ENCODE measurements at places on chromosomes 2 and 18. TPM values are rescaled to one million over a fixed set of nuclear protein-coding genes. Genes with fewer than 3 reads are reported as not detected.

- no peaks in the 10 kb centered on the region for H3K27me3 ChIP-seq
- H3K27ac ChIP-seq = peak overlapping the region; percentile 82
- peaks cover 58% of the 10 kb centered on the region for H3K4me1 ChIP-seq
- no peak overlapping the region for H3K4me3 ChIP-seq
- no peaks in the 10 kb centered on the region for H3K36me3 ChIP-seq
- DNase-seq = peak; percentile 91
Observed at GRCh38 chr18:23992089-23992940, 22.2 kb upstream of the TTC39C start.

DNA sequence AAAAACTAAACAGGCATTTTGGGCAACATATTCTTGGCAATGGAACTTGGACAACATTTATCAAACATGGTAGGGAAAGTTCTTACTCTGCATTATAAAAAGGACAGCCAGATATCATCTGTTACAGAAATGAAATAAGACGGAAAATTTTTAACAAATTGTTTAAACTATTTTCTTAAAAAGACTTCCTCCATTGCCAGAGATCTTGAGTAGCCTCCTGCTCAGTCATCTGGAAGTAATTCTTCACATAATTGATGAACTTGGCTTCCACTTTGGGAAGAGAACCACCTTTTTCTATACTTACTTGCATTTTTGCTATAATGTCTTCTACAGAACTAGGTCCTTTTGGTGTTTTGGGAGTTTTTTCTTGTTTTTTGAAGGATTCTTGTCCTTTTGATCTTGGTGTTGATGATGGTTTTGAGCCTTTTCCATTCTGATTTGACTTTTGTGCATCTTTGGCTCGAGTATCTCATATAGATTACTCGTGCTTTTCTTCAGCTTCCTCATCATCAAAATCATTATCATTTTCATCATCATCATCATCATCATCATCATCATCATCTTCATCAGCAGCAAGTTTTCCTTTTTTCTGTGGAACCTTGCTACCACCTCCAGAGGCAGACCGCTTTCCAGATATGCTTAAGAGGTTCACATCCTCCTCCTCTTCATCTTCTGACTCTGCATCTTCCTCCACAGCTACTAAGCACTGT, 66.2 kb downstream of the CD28 start:
- no peaks in the 10 kb centered on the region for H3K36me3 ChIP-seq
- H3K4me1 ChIP-seq = no peaks in the 10 kb centered on the region
- H3K27me3 ChIP-seq = no peaks in the 10 kb centered on the region
- DNase-seq = no peak
- H3K4me3 ChIP-seq = no peak overlapping the region

- H3K4me1 ChIP-seq = peaks cover 86% of the 10 kb centered on the region
- peak; percentile 97 for DNase-seq
- H3K27me3 ChIP-seq = no peaks in the 10 kb centered on the region
Observed at GRCh38 chr2:36561237-36561944, 36.6 kb downstream of the FEZ2 start.

The AQP12A gene
- not detected for total RNA-seq

GRCh38 chr2:1371082-1371481, 42.2 kb upstream of the TPO start:
- peaks cover 96% of the 10 kb centered on the region for H3K27me3 ChIP-seq
- no peaks in the 10 kb centered on the region for H3K36me3 ChIP-seq
- no peak overlapping the region for H3K27ac ChIP-seq
- no peak overlapping the region for H3K4me3 ChIP-seq
- no peak for DNase-seq

GRCh38 chr2:6846967-6847681, 18.6 kb downstream of the CMPK2 start:
- no peak for DNase-seq
- no peaks in the 10 kb centered on the region for H3K4me1 ChIP-seq
- H3K27ac ChIP-seq = no peak overlapping the region
- no peaks in the 10 kb centered on the region for H3K36me3 ChIP-seq
- H3K4me3 ChIP-seq = no peak overlapping the region

The GREB1L gene
- total RNA-seq = 6.3 TPM

GRCh38 chr2:9532421-9532820, 23.2 kb downstream of the ADAM17 start:
- no peak for DNase-seq
- H3K4me3 ChIP-seq = no peak overlapping the region
- peaks cover 4% of the 10 kb centered on the region for H3K4me1 ChIP-seq
- H3K36me3 ChIP-seq = peaks cover 10% of the 10 kb centered on the region
- H3K27ac ChIP-seq = no peak overlapping the region

DNA sequence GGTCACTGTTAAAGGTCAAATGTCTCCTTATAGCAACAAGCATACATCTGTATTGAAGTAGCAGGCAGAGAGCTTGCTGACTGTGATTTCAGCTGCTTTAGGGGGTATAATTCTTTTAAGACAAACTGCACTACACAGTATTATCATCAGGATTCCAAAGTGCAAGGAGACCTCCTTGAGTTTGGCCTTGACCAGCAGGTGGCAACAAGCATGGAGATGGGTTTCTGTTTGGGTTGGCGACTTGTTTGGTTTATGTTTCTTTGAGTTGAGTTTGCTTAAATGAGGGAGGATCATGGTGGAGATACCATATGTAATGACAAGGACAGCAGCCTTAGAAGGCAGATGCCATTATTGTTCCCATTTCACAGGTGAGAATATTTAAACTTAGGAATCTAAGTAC, 681.0 kb upstream of the ID2 start:
- H3K27me3 ChIP-seq = no peaks in the 10 kb centered on the region
- H3K27ac ChIP-seq = no peak overlapping the region
- peaks cover 12% of the 10 kb centered on the region for H3K4me1 ChIP-seq
- H3K36me3 ChIP-seq = no peaks in the 10 kb centered on the region
- DNase-seq = peak; percentile 8

DNA sequence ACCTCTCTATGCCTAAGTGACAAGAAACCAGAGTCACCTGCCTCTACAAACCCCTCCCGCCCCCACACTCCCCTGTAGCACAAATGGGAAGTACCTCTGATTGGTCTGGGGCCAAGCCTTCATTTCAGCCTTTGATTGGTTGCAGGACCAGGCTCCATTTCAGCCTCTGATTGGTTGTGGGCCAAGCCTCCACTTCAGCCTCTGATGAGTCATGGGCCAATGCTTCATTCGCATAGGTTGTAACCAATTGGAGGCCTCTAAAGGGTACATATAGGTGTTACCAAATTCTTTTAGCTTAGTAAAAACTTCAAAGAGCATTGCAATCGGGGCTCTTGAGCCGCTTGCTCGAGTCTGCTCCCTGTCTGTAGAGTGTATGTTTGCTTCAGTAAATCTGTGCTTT, 25.0 kb downstream of the CCDC102B start:
- no peak overlapping the region for H3K27ac ChIP-seq
- H3K27me3 ChIP-seq = no peaks in the 10 kb centered on the region
- no peak for DNase-seq
- H3K36me3 ChIP-seq = no peaks in the 10 kb centered on the region
- H3K4me3 ChIP-seq = no peak overlapping the region

GRCh38 chr2:10228611-10229365, 73.9 kb upstream of the HPCAL1 start:
- DNase-seq = no peak
- no peak overlapping the region for H3K27ac ChIP-seq
- H3K4me3 ChIP-seq = no peak overlapping the region
- H3K4me1 ChIP-seq = no peaks in the 10 kb centered on the region
- H3K36me3 ChIP-seq = no peaks in the 10 kb centered on the region
- H3K27me3 ChIP-seq = no peaks in the 10 kb centered on the region

- peaks cover 14% of the 10 kb centered on the region for H3K4me1 ChIP-seq
- H3K27me3 ChIP-seq = no peaks in the 10 kb centered on the region
- H3K36me3 ChIP-seq = peaks cover 6% of the 10 kb centered on the region
- H3K27ac ChIP-seq = no peak overlapping the region
- DNase-seq = no peak
Observed at GRCh38 chr2:162063281-162063680, 10.7 kb downstream of the DPP4 start.

The CDK5R2 gene
- 0.35 TPM for total RNA-seq

The ZDBF2 gene
- total RNA-seq = 4.2 TPM

The TMEM17 gene
- 2.9 TPM for total RNA-seq

GRCh38 chr2:232415138-232415690, 8.6 kb downstream of the ALPG start:
- peaks cover 20% of the 10 kb centered on the region for H3K27me3 ChIP-seq
- H3K27ac ChIP-seq = no peak overlapping the region
- DNase-seq = no peak
- H3K4me3 ChIP-seq = no peak overlapping the region
- H3K36me3 ChIP-seq = no peaks in the 10 kb centered on the region

DNA sequence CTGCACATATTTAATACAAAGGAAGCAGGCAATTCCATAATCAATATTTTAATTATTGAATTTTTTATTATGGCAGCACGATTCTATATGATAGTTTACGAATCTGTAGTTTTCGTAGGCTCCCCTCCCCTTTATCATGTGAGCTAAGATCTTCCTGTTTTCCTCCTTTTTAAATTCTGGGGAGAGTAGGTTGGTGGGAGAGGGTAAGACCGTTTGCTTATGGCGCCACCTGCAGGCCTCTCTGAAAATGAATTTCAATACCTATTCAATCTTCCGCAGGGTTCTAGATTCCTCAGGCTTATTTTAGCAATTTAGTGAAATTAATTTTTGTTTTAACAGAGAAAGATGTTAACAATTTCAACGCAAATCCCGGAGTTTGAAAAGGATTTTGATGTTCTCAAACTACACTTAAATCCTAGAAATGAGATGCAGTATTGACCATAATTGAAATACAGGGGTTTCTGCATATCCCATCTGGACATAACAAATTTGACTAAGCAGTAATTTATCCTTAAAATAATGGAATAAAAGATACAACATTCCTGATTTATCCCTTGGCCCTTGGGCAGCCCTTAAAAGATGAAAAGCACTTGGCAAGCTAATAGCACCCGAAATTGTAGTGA, 12.8 kb upstream of the GBX2 start:
- no peaks in the 10 kb centered on the region for H3K36me3 ChIP-seq
- H3K4me3 ChIP-seq = peak overlapping the region; percentile 80
- no peak overlapping the region for H3K27ac ChIP-seq
- peaks cover 11% of the 10 kb centered on the region for H3K4me1 ChIP-seq
- peak; percentile 79 for DNase-seq

- H3K4me1 ChIP-seq = no peaks in the 10 kb centered on the region
- no peaks in the 10 kb centered on the region for H3K36me3 ChIP-seq
- no peaks in the 10 kb centered on the region for H3K27me3 ChIP-seq
- no peak overlapping the region for H3K4me3 ChIP-seq
Observed at GRCh38 chr2:15956751-15957736, 16.7 kb downstream of the MYCN start.

DNA sequence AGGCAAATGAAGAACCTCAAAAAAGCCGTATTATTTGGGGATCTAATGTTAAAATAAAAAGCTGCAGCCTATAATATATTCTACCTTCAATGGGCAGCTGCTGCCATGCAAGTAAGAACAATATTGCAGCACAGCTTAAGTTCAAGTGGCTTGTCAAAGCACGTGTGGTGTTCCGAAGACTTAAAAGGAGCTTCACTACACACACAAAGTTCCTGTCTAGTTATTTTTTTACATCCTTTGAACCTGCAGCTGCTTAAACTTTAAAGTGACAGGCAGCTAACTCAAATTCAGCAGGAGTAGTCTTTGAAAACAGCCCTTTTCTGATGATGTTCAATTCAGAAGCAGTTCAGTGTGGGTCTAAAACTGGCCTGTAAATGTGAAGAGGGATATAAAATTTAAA, 85.8 kb upstream of the XIRP2 start:
- no peak overlapping the region for H3K27ac ChIP-seq
- no peaks in the 10 kb centered on the region for H3K36me3 ChIP-seq
- DNase-seq = no peak
- H3K4me3 ChIP-seq = no peak overlapping the region
- H3K27me3 ChIP-seq = no peaks in the 10 kb centered on the region

- DNase-seq = peak; percentile 24
- no peak overlapping the region for H3K27ac ChIP-seq
- H3K27me3 ChIP-seq = no peaks in the 10 kb centered on the region
- no peaks in the 10 kb centered on the region for H3K36me3 ChIP-seq
Observed at GRCh38 chr18:28716338-28716737, 539.4 kb upstream of the CDH2 start.

The ATG9A gene
- 77.2 TPM for total RNA-seq

DNA sequence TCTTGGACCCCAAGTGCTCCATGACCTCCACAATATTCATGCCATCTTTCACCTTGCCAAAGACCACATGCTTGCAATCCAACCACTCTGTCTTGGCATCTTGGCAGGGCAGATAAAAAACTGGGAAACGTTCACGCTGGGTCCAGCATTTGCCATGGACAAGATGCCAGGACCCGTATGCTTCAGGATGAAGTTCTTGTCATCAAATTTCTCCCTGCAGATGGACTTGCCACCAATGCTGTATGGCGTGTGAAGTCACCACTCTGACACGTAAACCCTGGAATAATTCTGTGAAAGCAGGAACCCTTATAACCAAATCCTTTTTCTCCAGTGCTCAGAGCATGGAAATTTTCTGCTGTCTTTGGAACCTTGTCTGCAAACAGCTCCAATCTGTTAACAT, 21.5 kb downstream of the CNOT11 start:
- DNase-seq = no peak
- H3K4me3 ChIP-seq = no peak overlapping the region
- H3K27ac ChIP-seq = no peak overlapping the region
- H3K27me3 ChIP-seq = no peaks in the 10 kb centered on the region
- peaks cover 62% of the 10 kb centered on the region for H3K36me3 ChIP-seq

GRCh38 chr2:152445375-152445774, 110.4 kb downstream of the FMNL2 start:
- no peak for DNase-seq
- peak overlapping the region; percentile 66 for H3K27ac ChIP-seq
- H3K27me3 ChIP-seq = no peaks in the 10 kb centered on the region
- no peaks in the 10 kb centered on the region for H3K36me3 ChIP-seq

- 0 out of 2 replicates have a peak, but pooled peaks cover 4% of the 10 kb centered on the region for H3K4me1 ChIP-seq
- H3K27me3 ChIP-seq = peaks cover 33% of the 10 kb centered on the region
- DNase-seq = no peak
- H3K36me3 ChIP-seq = no peaks in the 10 kb centered on the region
Observed at GRCh38 chr18:5893956-5894610, 1.2 kb downstream of the TMEM200C start.

DNA sequence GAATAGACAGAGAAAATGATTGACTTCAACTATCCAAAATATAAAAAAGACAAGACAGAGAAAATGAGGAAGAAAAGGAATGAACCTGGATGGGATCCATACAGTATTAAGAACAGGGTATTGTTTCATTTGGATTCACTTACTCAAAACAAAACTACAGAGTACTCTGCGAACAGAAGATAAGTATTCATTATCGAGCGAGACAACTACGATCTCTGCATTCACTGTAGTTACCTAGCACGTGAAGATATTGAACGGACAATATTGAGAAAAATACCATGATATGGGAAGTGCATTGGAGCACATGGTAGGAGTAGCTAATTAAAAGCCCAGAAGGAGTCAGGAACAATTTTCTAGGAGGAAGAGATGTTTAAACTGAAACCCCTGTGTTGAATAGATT, 1.0 kb upstream of the ORC2 start:
- H3K36me3 ChIP-seq = peaks cover 10% of the 10 kb centered on the region
- peaks cover 52% of the 10 kb centered on the region for H3K4me1 ChIP-seq
- no peaks in the 10 kb centered on the region for H3K27me3 ChIP-seq
- peak overlapping the region; percentile 81 for H3K4me3 ChIP-seq
- no peak overlapping the region for H3K27ac ChIP-seq
